HepG2 (cell line): ENCODE measurements at places on chromosomes 6 and 20. TPM values are rescaled to one million over a fixed set of nuclear protein-coding genes. Genes with fewer than 3 reads are reported as not detected.
A peak's percentile ranks its signal among the peaks of the same experiment; 100 is the strongest.

DNA sequence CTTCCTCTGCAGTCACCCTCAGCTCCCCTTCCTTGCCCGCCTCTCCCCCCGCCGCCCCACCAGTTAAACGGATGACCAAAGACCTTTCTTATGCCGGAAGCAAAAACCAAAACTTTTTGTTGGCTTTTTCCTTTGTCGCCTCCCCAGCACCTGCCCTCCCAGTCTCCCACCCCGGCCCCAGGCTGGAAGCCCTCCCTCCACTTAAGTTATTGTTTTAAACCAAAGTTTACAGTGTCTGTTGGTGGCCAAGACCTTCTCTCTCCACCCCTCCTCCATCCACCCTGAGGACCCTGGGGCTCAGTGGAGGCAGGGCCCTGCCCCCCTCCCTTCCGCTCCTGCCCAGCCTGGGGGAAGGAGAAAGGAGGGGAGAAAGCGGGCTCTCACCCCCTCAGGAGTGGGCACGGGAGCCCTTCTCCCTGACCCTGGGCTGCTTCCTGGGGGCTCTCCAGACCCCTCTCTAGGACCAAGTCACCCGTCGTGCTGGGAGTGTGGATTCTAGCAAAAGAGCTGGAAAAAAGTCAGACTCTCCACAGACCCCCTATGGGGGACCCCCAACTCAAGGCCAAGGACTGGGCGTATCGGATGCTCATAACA is 38.3 kb upstream of the MDFI start:
- no peak for DNase-seq

DNA sequence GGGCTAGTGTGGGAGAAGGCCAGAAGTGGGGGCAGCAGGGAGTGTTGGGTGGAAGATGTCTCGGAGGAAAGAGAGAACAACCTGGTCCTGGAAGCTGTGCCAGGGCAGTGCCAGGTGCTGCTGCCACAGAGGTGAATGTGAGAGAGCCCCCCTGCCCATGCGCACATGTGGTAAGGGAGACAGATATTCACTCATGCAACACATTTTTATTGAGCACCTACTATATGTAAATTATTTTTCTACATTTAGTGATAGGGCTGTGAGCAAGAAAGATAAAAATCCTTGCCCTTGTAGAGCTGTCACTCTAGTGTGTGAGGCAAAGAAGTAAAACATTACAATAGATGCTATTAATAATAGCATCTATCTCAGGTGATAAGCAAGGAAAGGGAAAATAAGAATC is 471 bp downstream of the CLPSL1 start:
- DNase-seq: no peak

- DNase-seq: no peak
These were observed 179.2 kb upstream of the BMP2 start for GRCh38 chr20:6588296-6588695.

GRCh38 chr6:107673076-107673494 is 151.0 kb downstream of the SCML4 start:
- no peak for DNase-seq

DNA sequence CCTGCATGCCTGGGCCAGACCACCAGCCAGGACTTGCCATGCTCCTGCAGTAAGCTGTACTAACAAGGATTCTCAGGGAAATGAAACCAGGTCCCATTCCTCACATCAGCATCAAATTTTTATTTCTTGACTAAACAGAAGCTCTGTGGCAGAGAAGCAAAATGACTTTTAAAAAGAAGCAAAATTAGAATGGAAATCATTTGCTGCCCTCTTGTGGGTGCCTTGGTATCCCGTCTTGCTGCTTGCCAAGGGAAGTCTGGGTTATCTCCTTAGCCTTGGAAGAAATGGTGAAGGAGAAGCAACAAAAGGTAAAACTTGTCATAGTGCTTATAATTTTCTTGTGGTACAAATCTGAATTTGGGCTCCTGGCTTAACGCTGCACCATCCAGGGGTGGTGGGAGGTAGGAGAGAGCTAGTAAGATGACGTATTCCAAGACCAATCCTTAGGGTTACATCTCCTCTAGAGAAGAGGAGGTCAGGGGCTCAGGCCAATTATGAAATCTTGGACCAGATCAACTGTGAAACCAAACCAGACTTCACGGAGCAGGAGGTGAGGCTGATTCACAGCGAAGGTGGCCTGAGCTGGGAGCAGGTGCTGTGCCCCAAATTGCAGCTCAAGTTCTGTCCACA is 107.5 kb downstream of the FAXC start:
- DNase-seq: peak; percentile 1

DNA sequence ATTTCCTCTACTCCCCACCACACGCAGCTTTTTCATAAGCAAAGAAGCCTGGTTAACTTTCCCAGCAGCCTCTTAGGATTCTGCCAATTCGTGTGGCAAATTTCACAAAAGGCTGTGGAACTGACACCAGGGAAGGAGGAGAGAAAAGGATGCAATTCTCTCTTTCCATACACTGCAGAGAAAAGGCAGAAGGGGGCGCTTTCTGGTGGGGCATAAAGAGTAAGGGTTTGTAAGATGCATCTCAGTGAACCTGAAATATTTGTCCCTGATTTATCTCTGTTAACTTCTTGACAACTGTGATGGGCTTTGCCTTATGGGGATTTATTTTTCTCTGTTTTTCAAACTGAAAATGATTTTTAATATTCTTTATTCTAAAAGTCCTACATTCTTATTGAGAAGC is 45.5 kb upstream of the GLP1R start:
- DNase-seq: no peak

Gene WFDC2
- not detected in 2 replicates for total RNA-seq

GRCh38 chr6:11659757-11660156 is 118.8 kb downstream of the ADTRP start:
- no peak for DNase-seq
